Esophagus squamous epithelium (tissue), 5 donors: ENCODE measurements at places on chromosomes 6 and 20.

DNA sequence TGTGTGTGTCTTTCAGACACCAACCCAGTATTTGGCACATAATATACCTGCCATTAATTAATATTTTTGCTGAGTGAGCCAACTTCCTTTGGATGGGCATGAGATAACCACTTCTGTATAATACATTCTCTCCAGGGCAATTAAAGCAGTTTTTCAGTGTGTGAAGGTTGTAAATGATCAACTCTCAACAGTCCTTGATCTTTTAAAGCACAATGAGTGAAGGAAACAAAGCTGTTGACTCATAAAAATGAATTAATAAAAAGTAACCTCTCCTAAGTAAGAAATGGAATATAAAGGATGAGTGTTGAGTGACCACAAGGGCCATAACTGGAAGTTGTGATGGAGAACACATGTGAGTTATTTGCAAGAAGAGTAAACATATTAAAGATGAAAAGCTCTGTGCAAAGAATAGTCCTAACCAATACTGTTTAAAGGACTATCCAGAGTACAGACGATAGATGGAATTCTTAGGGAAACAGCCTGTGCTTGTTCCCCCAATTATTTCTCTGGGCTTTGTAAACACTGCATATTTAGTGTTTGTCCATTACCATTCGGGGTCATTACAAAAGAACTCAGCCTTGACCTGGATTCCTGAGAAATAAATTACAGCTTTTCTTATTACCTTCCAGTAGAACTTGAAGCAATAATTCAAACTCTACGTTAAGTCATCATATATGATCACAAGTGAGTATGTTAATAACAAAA is 446.2 kb downstream of the PLCB1 start:
- DNase-seq = no peak

- no peak for DNase-seq
These were observed 8.8 kb upstream of the SUPT3H start for GRCh38 chr6:45386501-45386900.

GRCh38 chr6:37547564-37548061 is 47.9 kb upstream of the CCDC167 start:
- no peak for DNase-seq

GRCh38 chr6:109347779-109348178 is 34.5 kb downstream of the CD164 start:
- no peak for DNase-seq

DNA sequence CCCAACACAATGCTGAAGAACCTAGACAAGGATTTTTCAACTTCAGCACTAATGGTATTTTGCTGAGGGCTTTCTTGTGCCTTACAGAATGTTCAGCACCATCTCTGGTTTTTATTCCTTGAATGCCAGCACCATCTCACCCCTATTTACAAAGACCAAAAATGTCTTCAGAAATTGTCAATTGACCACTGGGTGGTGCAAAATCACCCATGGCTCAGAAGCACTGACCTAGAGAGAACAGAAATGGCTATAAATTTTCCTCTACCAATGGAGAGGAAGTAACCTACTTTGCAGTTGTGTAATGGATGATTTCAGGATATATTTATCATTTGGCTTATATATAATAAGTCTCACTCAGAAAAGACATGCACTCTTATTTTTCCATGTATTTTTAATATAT is 431.0 kb upstream of the IRAK1BP1 start:
- no peak for DNase-seq

DNA sequence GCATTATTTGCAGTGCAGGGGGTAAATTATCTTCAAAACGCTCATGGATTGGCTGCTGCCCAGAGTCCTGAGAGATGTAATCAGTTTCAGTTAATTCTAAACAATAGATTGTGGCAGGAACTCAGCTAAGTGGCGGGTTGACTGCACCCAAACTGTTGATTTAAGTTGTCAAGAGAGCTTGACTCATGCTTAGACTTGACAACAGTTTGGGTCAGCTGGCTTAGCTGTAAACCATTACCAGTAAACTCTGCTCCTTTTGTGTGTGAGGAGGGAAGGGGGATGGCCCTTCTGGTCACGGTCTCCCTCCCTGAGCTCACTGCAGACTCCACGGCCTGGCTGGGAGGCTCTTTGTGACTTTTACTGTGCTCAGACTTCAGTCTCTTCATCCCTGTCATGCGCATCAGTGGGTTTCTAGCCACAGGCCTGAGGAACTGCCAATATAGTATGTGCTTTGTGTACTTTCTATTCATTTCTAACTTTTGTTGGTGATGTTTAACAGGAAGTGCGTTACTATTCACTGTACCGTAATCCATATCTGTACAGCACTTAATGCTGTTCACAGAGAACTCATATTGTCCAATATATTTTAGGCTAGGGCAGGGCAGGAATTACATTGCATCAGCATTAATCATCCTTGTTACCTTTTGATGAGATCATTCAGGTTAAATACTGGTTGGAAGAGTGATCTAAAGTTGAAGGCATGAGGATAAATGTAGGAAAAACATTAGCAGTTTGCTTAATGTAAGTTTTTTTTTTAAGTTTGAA is 488.3 kb downstream of the CDKAL1 start:
- DNase-seq = no peak

- no peak for DNase-seq
These were observed 58.1 kb downstream of the RAB44 start for GRCh38 chr6:36755435-36756348.

DNA sequence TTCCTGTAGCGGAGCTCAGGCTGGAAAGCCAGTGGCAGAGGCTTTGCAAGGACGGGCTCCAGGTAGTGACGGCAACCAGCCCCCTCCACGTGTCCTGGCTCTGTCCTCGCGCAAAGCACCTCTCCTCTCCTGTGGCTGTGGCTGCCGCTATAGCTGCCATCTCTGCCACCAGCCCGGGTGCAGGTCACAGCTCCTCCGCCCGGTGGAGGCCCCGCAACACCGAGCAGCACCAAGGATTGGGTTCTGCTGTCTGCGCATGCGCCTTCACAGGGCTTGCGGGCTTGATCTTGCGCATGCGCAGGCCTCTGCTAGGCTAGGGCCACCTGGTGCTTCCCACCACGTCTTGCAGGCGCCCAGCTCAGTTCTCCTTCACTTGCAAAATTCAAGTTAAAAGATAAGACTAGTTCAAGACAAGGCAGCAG is 625.4 kb downstream of the QKI start:
- DNase-seq = no peak

GRCh38 chr6:13614126-13614925 is 809 bp upstream of the NOL7 start:
- DNase-seq = no peak

DNA sequence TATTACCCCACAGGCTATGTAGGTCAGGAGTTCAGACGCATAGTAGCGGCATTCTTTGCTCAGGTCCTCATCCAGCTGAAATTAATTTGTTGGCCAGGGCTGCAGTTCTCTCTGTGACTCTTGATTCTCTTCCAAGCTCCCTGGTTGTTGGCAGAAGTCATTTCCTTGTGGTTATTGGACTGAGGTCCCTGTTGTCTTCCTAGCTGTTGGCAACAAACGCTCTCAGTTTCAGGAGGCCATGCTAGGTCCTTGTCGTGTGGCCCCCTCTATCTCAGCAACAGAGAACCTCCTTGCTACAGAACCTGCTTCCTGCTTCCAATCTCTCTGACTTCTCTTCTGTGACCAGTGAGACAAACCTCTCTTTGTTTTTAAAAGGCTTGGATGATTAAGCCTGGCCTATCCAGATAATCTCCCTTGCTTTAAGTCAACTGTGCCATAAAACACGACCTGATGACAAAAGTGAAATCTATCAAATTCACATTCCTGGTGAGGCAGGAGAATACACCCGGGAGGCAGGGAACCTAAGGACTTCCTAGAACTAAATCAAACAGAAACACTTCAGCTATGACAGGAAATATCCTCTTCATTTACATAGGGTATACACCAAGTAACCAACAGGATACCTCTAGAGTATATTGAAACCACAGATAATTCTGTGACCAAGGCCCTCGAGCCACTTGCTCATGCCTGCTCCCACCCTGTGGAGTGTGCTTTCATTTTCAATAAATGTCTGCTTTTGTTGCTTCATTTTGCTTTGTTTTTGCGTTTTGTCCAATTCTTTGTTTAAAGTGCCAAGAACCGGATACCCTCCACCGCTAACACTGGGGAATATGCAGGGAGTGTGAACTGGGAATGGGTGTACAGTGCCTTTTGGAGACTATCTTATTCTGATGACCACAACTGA is 196.0 kb downstream of the BTBD3 start:
- DNase-seq = no peak

DNA sequence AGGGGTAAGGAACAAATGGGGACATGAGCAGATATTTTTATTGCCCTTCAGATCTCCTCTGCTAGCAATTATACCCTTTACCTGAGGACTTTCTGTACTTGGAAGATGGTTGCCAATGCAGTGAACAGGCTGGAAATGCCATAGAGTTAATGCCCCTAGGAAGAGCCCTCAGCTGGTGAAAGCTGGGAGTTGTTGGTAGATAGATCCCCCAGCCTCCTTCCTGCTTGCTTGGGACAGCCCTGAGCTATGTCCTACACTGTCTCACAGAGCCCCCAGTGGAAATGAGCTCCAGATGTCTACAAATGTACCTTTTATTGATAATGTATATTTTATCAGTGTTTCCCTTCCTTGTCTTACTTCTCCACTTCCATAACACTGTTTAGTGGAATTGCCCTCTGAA is 87.6 kb upstream of the PAK5 start:
- no peak for DNase-seq

DNA sequence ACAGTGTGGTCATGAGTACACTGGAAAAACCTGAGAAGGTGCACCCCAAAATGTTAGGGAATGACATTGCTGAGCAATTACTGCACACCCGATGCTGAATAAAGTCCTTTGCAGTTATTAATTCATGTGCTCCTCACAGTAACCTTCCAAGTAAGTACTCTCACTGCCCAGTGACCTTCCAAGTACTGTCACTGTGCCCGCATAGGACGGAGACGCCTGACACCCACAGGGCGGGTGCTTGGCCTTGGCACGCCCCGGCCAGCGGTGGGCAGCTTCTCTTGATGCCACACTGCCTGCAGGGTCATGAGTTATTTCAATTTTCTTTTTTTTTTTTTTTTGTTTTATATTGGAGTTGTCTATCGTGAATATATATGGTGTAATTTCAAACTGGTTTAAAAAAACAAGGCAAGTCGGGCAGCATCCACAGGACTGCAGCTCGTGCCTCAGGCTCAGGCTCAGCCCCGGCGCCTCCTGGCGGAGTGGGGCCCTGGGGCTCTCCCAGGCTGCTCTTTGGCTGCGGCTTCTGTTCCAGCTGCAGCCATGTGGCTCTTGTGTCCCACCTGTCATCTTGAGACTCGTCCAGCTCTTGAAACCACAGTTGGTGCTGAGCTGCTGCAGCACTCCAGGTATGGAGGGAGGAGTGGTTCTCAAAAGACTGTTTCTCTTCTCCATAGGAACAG is 27.0 kb downstream of the PNLDC1 start:
- DNase-seq = no peak

DNA sequence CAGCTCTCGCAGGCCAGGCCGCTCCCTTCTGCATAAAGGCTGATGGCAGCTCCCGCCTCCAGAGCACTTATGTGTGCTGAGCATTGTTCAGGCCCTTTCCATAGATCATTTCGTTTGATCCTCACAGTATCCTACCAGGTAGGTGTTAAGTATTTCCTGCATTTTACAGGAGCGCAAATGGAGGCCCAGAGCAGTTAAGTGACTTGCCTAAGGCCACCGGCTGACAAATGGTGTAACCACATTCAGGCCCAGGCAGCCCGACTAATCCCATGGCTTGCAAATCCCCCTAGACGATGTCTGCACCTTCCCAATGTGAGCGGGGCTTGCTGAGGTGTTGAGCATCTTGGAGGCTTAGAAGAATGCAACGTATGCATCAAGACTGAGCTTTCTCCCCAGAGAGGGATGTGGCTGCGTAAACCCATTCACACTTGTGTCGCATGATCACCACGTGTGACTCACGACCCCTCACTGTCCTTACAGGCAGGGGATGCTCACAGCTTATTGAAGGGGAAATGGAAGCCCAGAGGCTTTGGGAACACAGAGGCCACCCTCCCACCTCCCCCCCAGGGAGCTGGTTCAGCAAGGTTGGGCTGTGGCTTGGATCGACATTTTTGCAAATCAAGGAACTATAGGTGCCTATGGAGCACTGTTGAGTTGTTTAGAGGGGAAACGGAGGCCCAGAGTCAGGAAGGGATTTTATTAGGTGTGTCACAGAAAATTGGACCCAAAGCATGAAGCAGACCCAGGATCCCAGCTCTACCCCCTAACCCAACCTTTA is 7.0 kb downstream of the BPIFB2 start:
- DNase-seq = no peak

DNA sequence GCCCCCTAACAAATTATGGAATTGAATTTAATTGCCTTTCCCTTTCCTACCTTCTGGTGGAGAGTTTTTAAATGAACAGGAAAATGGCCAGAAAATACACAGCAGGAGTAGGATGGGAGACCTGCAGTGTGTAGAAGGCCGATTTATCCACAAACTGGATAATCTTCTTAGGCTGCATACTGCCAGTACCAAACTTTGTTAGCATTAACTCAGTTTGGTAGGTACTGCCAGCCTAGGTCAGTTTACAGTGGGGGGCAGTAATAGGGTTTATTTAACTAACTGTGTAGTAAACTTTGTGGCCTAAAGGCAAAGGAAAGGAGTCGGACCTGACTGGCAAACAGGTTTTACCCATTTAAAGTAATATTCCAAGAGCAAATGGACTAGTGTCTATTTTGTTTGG is 4.6 kb downstream of the NCOA3 start:
- no peak for DNase-seq

- no peak for DNase-seq
These were observed 101.6 kb upstream of the FRMD1 start for GRCh38 chr6:168180548-168181011.
